ENCODE measurements at places on chromosomes 2 and 18.

- DNase-seq, result no peak
Measured at GRCh38 chr2:25411281-25411680, 69.6 kb upstream of the DNMT3A start.

DNA sequence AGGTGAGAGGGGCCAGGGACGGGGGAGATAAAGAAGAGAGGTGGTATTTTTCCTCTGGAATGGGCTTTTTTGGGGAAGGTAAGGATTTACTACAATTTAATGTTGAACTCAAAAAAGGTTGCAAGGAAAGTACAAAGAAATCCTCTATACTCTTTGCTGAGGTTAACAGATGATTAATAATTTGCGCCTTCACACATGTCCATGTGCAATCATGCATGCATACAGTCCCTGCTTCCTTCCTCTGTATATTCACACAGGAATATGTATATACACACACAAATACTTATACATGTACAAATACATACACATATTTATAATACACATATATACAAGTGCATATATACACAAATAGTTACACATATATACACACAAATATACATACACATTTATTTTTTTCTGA is 193.4 kb downstream of the NBAS start:
- DNase-seq, result no peak

DNA sequence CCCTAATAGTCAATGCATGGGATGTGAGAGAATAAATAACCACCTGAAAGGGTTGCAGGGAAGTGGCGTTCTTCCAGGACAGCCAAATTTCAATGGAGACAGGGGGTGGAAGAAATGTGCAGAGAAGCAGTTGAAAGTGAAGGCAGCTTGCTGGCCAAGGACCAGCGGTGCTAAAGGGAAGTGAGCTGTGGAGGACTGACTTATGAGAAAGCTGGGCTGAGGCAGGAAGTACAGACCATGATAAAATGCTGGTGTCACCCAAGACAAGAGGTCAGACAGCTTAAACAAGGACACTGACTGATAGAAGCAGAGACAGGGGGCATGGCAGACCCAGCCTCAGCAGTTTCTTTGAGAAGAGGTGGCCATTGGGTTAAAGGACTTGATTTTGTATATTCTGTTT is 106.7 kb downstream of the DTNB start:
- DNase-seq, result no peak

DNA sequence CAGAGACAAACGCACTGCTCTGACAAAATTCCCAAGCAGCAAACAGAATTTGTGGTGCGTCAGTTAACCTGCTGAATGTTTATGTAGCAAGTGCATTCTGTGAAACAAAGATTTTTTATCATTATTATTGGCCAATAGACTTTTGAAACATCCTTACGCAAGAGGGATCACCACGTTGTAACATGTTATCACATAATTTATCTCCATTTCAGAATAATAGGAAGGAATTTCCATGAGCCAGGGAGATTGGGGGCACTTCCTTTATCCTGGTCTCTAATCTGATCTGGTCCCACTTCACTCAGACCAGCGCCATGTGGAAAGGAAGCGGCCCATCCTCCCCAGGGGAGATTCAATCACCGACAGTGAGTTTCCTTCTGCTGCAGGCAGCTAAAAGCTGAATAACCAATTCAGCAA is 166.1 kb downstream of the PID1 start:
- DNase-seq, result no peak
